ENCODE measurements at places on chromosomes 2 and 18. TPM values are rescaled to one million over a fixed set of nuclear protein-coding genes. Genes with fewer than 3 reads are reported as not detected.

The MAPK4 gene
- polyA plus RNA-seq, result not detected

The ADAM23 gene
- 8.8 TPM for polyA plus RNA-seq

The SLC9A2 gene
- not detected for polyA plus RNA-seq

The RFX8 gene
- polyA plus RNA-seq, result not detected

The CCDC68 gene
- not detected for polyA plus RNA-seq

The NDUFS1 gene
- 52.2 TPM for polyA plus RNA-seq

- DNase-seq, result no peak
Measured at GRCh38 chr2:101858246-101858645, 133.5 kb upstream of the IL1R2 start.

Measured in CD4-positive, alpha-beta memory T cell (primary cell).